Melanocyte of skin (primary cell): ENCODE measurements at places on chromosomes 16 and 17. TPM values are rescaled to one million over a fixed set of nuclear protein-coding genes. Genes with fewer than 3 reads are reported as not detected.

The DYNC1LI2 gene
- 174 and 203 TPM in 2 replicates for total RNA-seq

The GRIN2A gene
- total RNA-seq: not detected in 2 replicates

The ENPP7 gene
- total RNA-seq: not detected in 2 replicates

The HYDIN gene
- total RNA-seq: under 0.01 and 0.31 TPM in 2 replicates

The PPM1D gene
- 13.3 and 16.8 TPM in 2 replicates for total RNA-seq

The MLKL gene
- total RNA-seq: 7.6 and 13.4 TPM in 2 replicates

The SPAG9 gene
- 96.0 and 167 TPM in 2 replicates for total RNA-seq

The TOP3A gene
- 38.2 and 44.4 TPM in 2 replicates for total RNA-seq

The ULK2 gene
- 15.7 and 22.2 TPM in 2 replicates for total RNA-seq

The CLEC16A gene
- total RNA-seq: 19.6 and 21.7 TPM in 2 replicates
